ENCODE measurements at places on chromosomes 7 and 10.

- DNase-seq: no peak
Measured at GRCh38 chr10:101848408-101848807, 4.8 kb upstream of the KCNIP2 start.

GRCh38 chr7:69775231-69775771, 177.0 kb downstream of the AUTS2 start:
- no peak for DNase-seq

- no peak for DNase-seq
Measured at GRCh38 chr7:127447326-127447945, 54.9 kb upstream of the ZNF800 start.

- peak; percentile 95 for DNase-seq
Measured at GRCh38 chr7:74269757-74270277, 15.6 kb upstream of the RFC2 start.

DNA sequence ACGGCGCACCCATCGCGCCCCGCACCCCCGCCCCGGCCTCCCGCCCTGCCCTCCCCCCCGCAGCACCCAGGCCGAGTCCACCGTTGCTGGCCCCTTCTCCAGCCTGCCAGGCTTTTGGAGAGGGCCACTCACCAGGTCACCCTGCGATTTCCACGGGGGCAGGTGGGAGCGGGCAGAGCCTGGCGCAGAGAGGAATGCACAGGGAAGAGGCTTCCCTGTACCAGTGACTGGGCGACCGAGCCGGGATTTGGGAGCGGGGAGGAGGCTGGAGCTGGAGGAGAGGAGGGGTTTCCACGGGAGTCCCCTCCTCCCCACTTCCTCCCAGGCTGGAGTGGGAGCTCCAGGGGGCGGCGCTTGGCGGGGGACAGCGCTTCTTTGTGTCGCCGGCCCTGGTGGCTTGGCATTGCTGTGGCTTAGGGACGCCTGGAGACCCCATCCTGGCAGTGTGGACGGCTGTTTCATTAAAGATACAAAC, 19.3 kb downstream of the TCAF1 start:
- peak; percentile 93 for DNase-seq

- no peak for DNase-seq
Measured at GRCh38 chr10:49207936-49208487, 19.8 kb upstream of the TMEM273 start.

DNA sequence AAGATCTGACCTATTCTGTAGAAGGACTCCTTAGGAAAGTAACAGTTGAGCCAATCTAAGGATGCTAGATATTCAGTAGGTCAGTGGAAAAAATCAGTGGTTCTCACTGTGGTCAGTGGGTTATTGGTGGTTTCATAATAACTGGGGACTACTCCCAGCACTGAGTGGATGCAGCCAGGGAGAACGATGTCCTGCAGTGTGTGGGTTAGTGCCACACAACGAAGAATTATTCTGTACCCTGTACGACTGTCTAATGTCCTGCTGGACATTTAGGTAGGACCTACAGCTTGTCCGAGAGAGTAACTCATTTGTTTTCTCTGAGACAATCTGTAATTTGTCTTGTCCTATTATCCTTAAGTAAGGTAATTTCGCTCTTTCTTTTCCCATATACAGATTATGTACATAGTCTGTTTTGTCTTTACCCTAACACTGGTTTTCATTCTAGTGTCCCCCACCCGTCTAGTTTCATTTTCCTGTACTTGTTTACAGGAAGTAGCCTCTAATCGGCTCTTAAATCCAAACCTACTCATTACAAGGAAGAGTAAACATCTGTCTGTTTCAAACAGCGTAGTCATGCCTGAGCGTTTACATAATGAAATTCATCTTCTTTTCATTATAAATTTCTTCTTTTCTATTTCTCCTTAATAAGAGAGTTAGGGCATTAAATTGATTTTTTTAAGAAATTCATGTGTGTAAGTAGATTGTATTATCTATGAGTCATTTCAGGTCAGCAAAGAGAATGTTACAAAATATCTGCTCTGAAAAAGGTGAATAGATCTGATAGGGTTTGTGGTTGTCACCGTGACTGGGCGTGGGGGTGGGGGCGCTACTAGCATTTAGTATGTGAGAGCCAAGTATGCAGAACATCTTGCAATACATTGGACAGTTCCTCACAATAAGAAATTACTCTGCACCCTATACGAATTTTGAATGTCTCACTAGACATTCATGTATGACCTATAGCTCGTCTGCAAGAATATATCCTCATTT, 8.3 kb upstream of the ZC3HAV1L start:
- DNase-seq: no peak

GRCh38 chr10:13668126-13668525, 81.4 kb downstream of the PRPF18 start:
- no peak for DNase-seq

- no peak for DNase-seq
Measured at GRCh38 chr7:7956531-7957128, 12.0 kb upstream of the GLCCI1 start.

GRCh38 chr7:74283858-74284447, 5.3 kb upstream of the CLIP2 start:
- no peak for DNase-seq

GRCh38 chr7:102286237-102287110, at the start of gene SH2B2:
TSS of gene SH2B2 (plus strand) at chr7:102286868. CDS start at chr7:102300551, 13,683 bp downstream.
- peak; percentile 73 for DNase-seq

GRCh38 chr10:71725998-71726579, 6.5 kb upstream of the C10orf105 start:
- DNase-seq: no peak

DNA sequence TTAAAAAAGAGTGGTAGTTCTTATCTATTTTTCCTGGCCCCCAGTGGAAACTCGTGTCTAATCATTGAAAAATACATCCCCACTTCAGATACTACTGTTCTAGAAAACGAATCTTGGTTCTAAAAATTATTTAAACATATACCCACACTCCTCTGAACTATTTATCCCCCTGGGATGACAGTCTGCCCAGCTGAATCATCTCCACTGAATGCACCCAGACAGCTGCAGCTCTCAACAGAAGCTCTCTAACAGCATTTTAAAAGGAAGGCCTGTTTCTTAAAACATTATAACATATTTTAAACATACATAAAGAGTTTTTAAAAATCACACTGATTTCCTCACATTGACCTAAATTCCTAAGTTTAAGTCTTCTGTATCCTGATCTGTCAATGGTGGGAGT, 544.6 kb upstream of the PHF14 start:
- no peak for DNase-seq

DNA sequence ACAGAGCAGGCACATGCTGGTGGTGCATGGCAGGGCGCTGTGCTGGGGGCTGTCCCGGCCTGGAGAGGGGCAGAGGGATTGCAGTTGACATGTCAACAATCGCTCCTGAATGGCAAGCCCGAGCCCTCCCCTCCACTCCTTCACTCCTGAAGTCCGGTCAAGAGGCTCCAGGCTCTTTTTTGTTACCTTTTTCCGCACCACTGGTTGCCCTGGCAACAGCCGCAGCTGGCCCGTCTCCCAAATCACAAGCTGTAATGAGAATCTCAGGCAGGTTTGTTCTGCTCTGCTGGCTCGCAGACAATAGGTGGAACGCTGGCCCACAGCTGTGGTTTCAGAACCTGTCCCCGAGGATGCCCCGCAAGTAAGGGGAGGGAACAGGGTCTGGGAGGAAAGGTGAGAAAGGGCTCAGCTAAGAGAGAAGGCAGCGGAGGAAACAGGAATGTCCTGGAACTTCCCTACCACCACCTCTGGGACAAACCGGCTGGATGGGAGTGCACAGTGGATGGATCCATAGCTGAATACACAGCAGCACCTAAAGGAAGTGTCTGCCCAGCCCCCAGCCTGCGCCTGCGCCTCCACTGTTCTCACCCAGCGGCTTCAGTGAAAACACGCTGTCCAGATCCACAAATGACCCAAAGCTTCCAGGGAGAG, 58.9 kb downstream of the CALML3 start:
- DNase-seq: peak; percentile 93

- no peak for DNase-seq
Measured at GRCh38 chr10:48455055-48455391, 148.5 kb downstream of the MAPK8 start.

DNA sequence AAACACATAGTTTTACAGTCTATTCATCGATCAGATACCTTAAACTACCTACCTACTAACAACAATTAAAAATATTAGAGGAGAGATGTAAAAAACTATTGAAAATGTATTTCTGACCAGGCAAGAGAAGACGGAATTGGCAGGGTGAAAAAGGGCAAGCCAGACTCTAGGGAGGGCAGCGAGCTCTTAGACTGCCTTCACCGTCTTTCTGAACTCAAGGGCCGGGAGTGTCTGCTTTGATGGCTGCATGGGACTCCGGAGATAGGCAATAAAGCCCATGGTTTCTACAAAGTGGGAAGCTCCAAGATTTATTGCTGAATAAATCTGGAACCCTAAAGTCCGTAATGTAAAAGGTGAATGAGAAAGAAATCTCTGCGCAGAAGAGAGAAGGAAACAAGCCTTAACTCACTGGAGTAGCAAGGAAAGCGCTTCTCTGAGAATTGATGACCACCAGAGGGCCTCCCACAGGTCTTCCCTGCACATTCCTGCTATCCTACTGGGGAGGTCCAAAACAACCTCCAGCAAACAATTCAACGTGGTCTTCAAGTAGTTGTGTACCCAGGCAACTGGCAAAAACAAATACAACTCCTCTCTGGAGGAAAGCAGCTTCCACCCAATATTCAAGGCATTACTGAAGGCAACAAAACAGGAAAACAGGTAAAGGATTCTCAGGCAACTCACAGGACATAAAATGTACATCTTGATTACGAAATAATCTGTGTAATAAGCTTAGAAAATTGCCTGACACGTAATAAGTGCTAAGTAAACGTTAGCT, 181.3 kb downstream of the SDK1 start:
- peak; percentile 50 for DNase-seq

DNA sequence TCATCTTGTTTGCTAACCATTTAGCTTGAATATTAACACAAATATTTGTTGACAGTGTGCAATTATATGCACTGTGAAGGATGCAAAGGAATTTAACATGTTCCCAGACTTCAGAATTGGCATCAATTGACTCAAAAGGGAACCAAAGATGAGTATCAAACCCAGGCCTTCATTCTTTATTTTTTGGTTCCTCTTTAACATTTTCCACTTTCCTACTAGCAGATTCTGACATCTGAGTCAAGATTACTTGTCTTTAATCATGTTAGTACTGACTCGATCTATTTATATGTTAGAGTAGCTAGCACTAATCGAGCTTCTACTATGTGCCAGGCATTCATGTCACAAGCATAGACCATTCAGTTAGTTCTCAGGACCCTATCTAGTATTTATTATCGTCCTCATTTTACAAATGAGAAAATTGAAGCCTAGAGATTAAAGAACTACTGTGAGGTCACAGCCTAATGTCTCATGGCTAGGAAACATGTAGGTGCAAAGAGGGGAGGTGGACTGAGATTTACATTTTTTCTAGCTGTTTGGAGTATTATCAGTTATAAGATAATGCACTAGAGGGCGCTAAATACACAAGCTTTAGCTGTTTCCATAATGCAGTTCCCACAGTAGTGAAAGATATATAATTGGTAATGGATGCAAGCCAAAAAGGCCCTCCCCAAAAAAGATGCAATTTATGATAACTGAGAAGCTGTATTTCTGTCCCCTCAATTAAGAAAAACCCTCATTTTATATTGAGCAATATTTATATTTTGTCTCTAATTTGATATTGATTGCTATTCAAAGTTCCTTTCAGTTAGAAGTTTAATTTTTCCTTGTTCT, 32.9 kb upstream of the KMT2E start:
- DNase-seq: peak; percentile 64

- no peak for DNase-seq
Measured at GRCh38 chr7:5657901-5658300, 123.6 kb downstream of the RNF216 start.

All from kidney (tissue), 22 donors.